Left ventricle myocardium superior (tissue), 1 donor: ENCODE measurements at places on chromosomes 7 and 10. TPM values are rescaled to one million over a fixed set of nuclear protein-coding genes. Genes with fewer than 3 reads are reported as not detected.

SCIN gene
- 0.20 TPM for total RNA-seq

BMPER gene
- total RNA-seq: 0.59 TPM

PCBD1 gene
- total RNA-seq: 172 TPM

CDC14C gene
- not detected for total RNA-seq

CRHR2 gene
- total RNA-seq: 0.22 TPM

BBS9 gene
- 9.6 TPM for total RNA-seq

AGFG2 gene
- 24.7 TPM for total RNA-seq

GNAT3 gene
- total RNA-seq: not detected

TMEM229A gene
- not detected for total RNA-seq

SPAG6 gene
- total RNA-seq: not detected

GIMAP7 gene
- 24.1 TPM for total RNA-seq

SRI gene
- 88.9 TPM for total RNA-seq

SEMA3D gene
- 0.94 TPM for total RNA-seq

SMARCD3 gene
- total RNA-seq: 132 TPM

CYP2C8 gene
- total RNA-seq: not detected

TMEM196 gene
- not detected for total RNA-seq

LRRC18 gene
- not detected for total RNA-seq

OIT3 gene
- not detected for total RNA-seq

MLXIPL gene
- total RNA-seq: 9.6 TPM

RBP3 gene
- total RNA-seq: not detected

STEAP1B gene
- 0.69 TPM for total RNA-seq

TACR2 gene
- total RNA-seq: not detected

SH2D4B gene
- not detected for total RNA-seq

SPDYE9 gene
- not detected for total RNA-seq

C10orf90 gene
- total RNA-seq: not detected

FRMD4A gene
- 43.3 TPM for total RNA-seq

NOS3 gene
- 10.9 TPM for total RNA-seq

CPEB3 gene
- 18.0 TPM for total RNA-seq

KLF14 gene
- 0.07 TPM for total RNA-seq

PLAU gene
- total RNA-seq: 6.6 TPM

GALNT11 gene
- 19.4 TPM for total RNA-seq

NUPR2 gene
- not detected for total RNA-seq

CAMK1D gene
- total RNA-seq: 8.9 TPM

CALHM3 gene
- not detected for total RNA-seq

SFXN2 gene
- 1.5 TPM for total RNA-seq

GBX1 gene
- 1.5 TPM for total RNA-seq

NET1 gene
- total RNA-seq: 16.5 TPM

CPVL gene
- total RNA-seq: 72.6 TPM
